ENCODE measurements at places on chromosomes 16 and 17.

DNA sequence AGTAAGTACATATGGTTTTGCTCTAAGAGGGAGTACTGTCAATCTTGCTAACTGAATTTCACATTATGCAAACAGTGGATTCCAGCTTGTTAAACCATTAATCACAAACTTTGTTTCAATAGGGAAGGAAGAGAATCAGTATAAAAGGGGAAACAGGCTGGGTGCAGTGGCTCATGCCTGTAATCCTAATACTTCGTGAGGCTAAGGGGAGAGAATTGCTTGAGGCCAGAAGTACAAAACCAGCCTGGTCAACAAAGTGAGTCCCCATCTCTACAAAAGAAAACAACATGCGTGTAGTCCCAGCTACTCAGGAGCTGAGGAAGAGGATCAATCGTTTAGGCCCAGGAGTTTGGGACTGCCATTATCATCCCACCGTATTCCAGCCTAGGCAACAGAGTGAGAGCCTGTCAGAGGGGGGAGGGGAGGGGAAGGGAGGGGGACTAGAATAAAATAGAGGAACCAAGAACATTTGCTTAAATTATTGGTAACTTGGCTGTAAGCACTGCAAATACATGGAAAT lies 65.7 kb downstream of the FBXL20 start:
- no peak for DNase-seq

DNA sequence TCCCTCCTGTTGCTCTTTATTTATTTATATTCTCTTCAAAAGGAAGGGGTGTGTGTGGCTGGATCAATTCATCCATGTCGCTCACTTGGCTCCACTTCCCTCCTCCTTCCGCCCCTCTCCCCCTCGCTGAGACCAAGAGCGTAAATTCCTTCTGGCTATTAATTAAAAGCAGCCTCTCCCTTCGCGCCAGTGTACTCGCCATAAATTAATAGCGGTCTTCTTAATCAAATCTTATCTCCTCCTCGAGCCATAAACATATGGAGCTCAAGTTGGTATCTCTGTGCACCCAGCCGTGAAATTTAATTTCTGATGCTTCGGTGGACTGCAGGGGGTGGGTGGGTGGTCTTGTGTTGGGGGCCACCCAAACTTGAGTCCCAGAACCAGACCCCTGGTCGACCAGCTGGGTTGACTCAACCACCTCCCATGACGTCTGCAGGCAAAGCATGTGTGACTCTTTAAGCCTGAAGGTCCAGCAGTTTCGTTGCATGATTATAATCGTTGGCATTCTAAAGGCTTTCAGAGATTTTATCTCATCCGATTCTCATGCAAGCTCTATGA lies 57.9 kb downstream of the SDK2 start:
- no peak for DNase-seq

DNA sequence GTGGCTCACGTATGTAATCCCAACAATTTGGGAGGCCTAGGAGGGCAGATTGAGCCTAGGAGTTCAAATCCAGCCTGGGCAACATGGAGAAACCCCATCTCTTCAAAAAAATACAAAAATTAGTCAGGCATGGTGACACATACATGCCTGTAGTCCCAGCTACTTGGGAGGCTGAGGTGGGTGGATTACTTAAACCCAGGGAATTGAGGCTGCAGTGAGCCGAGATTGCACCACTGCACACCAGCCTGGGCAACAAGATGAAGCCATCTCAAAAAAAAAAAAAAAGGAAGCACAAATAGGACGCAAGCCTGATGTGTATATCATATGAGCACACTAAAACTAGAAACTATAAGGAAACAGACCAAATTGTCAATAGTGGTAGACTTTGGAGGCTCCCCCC lies 17.1 kb upstream of the FLCN start:
- DNase-seq, result no peak

- DNase-seq, result no peak
Measured at GRCh38 chr17:65659512-65659911, 98.1 kb upstream of the AXIN2 start.

GRCh38 chr17:8300627-8301242 lies 5.5 kb upstream of the SLC25A35 start:
- DNase-seq, result peak; percentile 28

GRCh38 chr16:12184419-12184917 lies 207.9 kb downstream of the SNX29 start:
- no peak for DNase-seq

DNA sequence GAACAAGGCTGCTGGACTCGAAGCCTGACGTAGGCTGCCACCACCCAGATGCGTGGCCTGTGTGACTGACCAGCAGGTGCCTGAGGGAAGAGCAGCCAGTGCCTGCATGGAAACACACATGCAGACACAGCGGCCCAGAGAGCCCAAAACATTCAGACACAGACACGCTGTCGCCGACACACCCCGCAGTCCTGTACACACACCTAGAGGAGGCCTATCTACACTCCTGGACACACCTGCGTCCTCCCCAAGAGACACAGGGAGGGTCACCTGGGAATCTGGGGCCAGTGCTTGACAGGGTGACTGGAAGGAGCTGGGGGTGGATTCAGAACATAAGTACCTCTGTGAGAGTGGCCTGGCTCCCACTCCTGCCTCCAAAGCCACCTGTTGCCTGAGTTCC lies 6.1 kb upstream of the TSPOAP1 start:
- DNase-seq, result no peak

DNA sequence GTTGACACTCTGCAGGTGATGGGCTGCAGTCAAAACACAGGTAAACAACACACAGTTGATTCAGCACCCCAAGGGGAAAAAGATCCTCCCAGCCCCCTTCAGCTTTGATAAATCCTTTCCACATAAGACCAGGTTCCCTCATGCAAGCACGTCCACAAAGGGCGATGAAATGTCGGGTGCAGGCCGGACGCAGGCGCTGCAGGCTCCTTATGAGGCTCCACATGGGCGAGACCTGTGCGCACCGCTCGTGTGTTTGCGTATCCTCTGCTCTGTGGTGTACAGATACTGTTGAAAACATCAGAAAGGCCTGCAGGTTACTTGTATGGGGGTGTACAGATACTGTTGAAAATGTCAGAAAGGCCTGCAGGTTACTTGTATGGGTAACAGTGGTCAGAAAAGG lies 14.4 kb upstream of the ZNF750 start:
- DNase-seq, result no peak

- no peak for DNase-seq
Measured at GRCh38 chr17:35765086-35765710, 4.5 kb downstream of the C17orf50 start.

DNA sequence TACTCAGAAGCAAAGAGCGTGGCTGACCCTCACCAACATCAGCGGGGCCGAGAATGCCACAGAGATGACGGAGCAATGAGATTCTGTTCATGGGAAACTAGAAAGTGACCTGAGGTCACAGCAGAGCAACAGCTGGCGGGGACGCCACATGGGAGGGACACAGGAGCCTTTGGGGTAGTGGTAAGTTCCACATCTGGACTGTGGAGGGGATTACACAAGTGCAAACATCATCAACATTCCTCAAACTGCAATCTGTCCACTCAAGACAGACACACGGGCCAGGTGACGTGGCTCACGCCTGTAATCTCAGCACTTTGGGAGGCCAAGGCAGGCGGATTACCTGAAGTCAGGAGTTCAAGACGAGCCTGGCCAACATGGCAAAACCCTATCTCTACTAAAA lies 11.2 kb downstream of the HAGH start:
- no peak for DNase-seq

DNA sequence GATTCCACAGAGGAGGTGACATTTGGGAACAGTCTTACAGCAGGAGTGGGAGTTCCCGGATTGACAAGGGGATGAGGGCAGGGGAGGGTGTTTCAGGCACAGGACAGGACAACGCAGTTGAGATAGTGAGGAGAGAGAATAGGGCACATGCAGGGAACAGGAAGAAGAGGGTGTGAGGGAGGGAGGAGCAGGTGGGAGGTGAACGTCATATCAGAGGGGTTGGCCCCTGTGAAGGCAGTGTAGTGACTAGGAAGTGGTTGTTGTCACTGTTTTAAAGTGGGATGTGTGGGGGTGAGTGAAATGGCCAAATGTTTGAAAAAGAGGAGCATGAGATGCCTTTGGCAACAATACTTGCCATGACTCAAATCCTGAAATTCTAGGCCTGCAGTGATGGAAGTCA lies 12.2 kb downstream of the PRKCB start:
- no peak for DNase-seq

DNA sequence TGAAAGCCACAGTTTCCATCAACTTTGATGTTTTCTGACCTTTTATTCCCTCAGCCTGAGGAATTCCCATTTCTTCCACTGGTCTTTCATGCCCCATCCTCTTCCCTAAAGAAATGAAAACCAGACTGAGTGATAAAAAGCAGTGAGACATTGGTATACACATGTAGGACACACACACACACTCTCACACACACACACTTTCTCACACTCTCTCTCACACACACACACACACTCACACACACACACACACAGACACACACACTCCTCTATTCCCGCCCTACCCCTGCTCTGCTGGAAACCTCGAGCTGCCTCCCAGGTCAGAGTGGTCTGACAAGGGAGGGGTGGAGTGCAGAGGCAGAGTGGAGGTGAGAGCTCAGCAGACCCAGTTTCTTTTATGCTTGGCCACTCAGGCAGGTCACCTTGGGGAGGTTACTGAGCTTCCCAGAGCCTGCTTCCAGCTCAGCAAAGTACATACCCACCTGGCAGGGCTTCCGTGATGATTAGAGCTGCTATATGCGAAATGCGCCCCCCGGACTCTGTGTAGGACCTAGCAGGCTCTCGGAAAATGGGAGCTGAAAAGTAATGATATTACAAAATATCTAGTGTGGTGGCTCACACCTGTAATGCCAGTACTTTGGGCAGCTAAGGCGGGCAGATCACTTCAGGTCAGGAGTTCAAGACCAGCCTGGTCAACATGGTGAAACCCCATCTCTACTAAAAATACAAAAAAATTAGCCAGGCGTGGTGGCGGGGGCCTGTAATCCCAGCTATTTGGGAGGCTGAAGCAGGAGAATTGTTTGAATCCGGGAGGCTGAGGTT lies 30.7 kb downstream of the CCR7 start:
- no peak for DNase-seq

GRCh38 chr16:12900156-12900555 lies 1.2 kb upstream of the SHISA9 start:
- no peak for DNase-seq

- no peak for DNase-seq
Measured at GRCh38 chr17:80959330-80960036, 32.2 kb upstream of the CHMP6 start.

DNA sequence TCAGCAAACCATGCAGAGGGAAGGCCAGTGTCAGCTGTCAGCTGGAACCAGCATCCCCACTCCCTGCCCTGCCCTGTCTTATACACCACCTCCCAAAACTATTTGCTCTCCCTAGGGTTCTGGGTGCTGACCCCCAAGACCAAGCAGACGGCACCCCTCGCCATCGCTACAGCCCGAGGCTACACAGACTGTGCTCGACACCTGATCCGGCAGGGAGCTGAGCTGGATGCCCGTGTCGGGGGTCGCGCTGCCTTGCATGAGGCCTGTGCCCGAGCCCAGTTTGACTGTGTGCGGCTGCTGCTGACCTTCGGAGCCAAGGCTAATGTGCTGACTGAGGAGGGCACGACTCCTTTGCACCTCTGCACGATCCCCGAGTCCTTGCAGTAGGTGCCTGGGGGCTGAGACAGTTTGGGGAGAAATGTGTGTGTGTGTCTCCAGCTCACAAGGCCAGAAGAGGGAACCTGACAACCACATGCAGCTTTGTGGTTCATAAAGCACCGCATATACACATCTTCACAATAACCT lies 1.5 kb downstream of the ASB16 start:
- no peak for DNase-seq

- DNase-seq, result no peak
Measured at GRCh38 chr16:73051961-73052360, 4.0 kb upstream of the ZFHX3 start.

- DNase-seq, result no peak
Measured at GRCh38 chr17:18187226-18187625, 3.6 kb downstream of the ALKBH5 start.

DNA sequence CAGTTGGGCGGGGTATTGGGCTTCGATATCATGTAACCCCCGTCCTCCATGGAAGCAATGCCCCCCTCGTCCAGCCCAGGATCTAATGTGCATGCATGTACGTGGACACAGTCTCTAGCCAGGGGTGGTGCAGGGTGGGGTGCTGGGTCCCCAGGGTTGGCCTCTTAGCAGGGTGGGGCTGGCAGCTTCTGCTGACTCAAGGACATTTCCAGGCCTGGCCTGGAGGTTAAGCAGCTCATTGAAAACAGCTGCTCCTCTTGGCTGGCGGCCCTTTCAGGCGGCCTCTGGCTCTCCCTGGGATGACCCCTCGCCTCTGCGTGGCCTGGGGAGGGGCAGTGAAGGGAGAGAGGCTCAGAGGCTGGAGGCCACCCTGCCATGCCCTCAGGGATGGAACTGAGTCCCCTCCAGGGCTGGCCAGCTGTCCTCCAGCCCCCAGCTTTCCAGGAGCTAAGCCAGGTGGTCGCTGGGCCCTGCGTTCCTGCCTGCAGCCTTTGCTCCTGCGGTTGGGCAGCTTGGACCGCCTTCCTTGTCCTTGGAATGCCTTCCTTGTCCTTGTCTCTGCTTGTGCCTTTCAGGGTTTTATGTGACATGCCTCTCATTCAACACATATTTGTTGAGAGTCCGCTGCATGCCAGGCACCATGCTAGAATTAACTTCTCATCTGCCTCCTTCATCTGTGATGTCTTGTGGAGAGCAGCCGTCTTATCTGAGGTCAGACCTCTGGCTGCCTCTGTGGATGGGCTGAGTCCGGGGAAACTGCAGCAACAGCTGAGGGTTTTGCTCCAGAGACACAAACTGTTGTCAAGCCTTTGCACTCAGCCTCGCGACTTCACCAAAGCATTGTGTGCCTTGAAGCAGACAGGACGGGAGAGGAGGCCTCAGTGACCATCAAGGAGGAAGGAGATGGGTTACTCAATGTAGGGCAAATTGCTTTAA lies 26.6 kb downstream of the MRC2 start:
- DNase-seq, result no peak

DNA sequence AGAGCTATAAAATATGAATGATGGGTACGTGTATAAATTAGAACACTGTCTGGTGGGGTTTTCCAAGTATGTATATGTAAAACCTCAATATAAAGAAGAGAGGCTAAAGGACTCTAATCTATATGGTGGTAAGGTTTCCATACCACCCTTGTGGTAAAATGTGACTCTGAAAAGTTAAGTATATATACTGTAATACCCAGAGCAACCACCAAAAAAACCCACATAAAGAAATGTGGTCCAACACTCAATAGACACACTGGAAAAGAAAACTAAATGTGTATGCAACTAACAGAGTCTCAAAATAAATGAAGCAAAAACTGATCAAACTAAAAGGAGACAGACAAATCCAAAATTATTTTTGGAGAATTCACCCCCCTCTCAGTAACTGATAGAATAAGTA lies 72.2 kb downstream of the XPO6 start:
- DNase-seq, result no peak

DNA sequence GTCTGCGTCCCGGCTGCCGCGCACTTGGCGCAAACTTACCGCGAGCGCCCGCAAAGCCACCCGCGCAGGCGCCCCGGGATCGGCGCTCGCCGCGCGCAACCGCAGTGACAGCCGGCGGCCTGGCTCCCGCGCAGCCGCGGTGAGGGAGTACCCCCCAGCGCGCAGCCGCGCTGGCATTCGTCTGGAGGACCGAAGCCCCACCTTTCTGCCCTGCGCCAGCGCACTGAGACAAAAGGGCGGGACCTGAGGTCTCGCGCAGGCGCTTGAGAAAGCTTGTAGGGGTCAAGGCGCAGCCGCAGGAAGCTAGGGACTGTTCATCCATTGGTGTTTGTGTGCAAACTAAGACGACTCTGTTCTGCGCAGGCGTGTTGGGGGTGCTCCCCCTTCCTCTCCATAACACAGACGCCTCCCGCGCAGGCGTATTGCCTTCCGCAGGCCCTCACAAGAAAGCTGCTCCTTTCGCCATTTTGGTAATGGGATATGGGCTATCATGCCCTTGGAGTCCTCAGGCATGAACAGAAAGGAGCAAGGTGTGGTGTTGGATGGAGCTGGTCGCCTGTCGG lies at the start of gene PHF12:
TSS of gene PHF12 (minus strand) at position 91 of the 563 bp plus-strand sequence. CDS start 558 bp downstream, outside the sequence.
- DNase-seq, result peak; percentile 100

Measured in NCI-H1436 treated with DMSO at 0.1 percent for 48 hours (cell line).